ENCODE measurements at places on chromosomes 5 and 9. TPM values are rescaled to one million over a fixed set of nuclear protein-coding genes. Genes with fewer than 3 reads are reported as not detected.

CKMT2 gene
- not detected for total RNA-seq

AMACR gene
- 6.4 TPM for total RNA-seq

CD74 gene
- 325 TPM for total RNA-seq

TEX48 gene
- total RNA-seq = 0.56 TPM

VPS13A gene
- total RNA-seq = 44.9 TPM

CDH9 gene
- not detected for total RNA-seq

COL23A1 gene
- 0.07 TPM for total RNA-seq

ALG2 gene
- 31.0 TPM for total RNA-seq

OR1J2 gene
- not detected for total RNA-seq

SCGB3A2 gene
- total RNA-seq = not detected
